ENCODE measurements at places on chromosomes 7 and 10.
A peak's percentile ranks its signal among the peaks of the same experiment; 100 is the strongest.

- DNase-seq, result no peak
These were observed 486.7 kb downstream of the SDK1 start for GRCh38 chr7:3787717-3788264.

DNA sequence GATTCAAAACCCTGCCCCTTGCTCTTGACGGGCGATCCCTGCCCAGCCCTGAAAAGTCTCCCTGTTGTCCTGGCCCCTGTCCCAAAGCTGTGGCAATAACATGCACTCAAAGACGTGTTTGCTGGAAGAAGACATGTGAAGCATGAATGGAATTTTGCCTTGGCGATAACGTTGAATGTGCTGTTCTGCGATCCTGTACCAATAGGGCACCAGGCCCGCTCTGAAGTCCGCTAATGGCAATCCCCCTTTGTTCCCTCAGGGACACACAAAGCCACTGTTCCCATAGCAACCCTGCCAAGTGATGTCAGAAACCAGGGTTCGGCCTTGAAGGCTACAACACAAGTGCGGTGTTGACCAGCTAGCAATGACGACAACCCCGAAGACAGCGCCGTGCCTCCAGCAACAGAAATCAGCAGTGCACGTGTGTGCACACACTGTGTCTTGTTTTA, 284.6 kb downstream of the KLF6 start:
- no peak for DNase-seq

GRCh38 chr7:17434841-17435692, 136.6 kb downstream of the AHR start:
- no peak for DNase-seq

GRCh38 chr7:40784176-40784575, 649.4 kb downstream of the SUGCT start:
- DNase-seq, result no peak

DNA sequence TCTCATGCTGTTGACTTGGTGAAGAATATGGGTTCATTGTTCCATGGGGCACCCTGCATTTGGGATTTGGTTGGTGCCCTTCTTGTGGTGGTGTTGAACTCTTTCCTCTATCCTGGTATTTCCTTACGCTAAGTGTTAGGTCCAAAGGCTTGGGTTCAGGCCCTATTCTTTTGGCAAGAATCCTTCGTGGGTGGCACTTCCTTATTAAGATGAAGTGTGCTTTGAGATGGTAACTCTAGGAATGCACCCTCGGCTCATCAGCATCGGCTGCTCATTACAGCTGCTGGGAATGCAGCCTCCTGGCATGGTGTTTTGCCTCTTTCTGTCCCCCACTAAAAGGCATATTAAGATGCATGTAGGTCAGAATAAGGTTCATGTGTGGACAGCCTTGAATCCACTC, 380.7 kb downstream of the RPS24 start:
- DNase-seq, result no peak

DNA sequence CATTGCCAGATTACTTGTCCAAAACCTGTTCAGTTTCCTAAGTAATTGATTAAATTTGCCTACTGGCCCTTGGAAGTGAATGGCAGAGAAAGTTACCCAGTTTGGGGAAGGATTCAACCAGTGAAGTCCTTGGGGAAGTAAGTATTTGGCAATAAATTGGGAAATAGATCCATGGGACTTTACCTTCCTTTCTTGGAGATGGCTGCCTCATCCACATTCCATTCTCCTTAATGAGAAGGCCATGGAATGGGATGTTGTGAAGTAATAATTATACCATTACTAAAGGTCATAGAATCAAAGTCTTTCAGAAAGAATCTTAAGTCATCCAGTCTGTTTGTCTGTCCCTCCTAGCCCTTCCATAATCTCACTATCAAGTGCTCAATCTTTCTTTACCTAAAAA, 4.5 kb upstream of the COPG2 start:
- DNase-seq, result no peak

- peak; percentile 53 for DNase-seq
These were observed 581 bp downstream of the FAM3C start for GRCh38 chr7:121395494-121395960.

- DNase-seq, result no peak
These were observed 194.0 kb upstream of the SEMA3E start for GRCh38 chr7:83842894-83843293.
